Kidney capillary endothelial cell (primary cell): ENCODE measurements at places on chromosomes 7 and 10.

DNA sequence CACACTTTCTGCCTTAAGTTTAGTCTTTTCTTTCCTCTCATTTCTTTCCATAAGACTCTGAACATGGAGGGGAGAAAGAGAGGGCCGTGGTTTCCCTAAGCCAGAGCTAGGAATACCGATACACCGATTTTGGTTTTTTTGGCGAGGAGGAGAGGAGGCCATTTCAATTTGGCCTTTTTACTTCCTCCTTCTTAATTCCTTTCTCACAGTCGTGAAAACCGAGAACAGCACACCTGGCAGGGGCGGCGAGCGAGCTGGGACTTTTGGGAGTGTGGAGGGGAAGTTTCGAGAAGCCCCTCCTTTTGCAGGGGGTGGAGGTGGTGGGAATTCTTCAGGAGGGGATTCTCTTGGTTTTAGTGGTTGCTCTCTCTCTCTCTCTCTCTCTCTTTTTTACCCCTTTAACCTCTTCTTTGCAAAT, 6.2 kb downstream of the GATA3 start:
- no peak for DNase-seq

GRCh38 chr7:151869455-151869854, 7.5 kb downstream of the PRKAG2 start:
- DNase-seq, result no peak

DNA sequence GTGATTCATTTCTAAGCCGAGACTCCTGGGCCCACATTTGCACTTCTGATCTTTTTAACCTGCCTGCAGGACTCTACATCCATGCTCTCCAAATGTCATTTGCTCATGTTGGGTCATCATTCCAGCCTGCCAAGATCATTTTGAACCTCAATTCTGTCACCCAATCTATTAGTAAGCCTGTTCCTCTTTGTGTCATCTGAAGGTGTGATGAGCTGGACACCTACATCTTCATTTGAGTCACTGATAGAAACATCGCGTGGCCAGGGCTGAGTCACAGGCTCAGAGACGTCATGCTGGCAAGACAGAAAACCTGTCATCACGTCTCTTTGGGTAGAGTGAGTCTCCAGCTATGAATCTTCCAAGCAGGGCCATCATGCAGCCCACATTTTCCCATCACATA, 65.3 kb upstream of the SLF2 start:
- DNase-seq, result no peak

DNA sequence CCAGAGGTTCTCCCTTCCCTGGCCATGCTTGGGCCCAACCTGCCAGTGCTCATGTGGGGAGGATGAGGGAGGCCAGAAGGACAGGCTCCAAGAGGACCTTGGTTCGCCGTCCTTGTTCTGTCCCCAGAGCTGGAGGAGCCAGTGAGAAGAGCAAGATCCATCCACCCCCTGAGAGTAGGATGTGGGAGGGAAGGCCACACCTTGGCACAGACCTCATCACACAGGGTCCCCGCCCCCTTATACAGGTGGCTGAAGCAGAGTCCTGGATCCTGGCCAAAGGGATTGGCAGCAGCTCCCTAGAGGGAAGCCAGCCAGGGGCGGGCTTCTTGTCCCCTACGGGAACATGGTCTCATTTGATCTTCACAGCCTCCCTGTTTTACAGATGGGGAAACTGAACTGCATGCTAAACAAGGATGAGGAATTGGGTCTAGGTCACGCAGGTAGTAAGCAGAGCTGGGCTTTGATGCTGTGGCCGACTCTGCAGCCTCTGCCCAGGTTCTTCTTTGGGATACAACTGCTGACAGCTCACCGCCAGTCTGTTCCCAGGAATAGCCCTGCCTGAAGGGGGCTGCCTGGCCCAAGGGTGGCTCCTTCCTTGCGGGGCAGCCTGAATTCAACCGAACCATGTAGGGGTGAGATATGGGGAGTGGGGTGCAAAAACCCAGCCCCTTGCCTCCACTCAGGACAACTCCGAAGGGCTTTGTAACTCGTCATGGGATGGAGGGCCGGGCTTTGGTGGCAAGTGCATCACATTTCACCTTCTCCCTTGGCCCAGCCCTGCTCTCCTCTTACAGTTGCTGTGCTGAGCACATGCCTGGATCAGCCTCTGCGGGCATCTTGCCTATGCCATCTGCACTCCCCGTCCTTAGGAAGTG, 62.2 kb upstream of the KDM7A start:
- no peak for DNase-seq

DNA sequence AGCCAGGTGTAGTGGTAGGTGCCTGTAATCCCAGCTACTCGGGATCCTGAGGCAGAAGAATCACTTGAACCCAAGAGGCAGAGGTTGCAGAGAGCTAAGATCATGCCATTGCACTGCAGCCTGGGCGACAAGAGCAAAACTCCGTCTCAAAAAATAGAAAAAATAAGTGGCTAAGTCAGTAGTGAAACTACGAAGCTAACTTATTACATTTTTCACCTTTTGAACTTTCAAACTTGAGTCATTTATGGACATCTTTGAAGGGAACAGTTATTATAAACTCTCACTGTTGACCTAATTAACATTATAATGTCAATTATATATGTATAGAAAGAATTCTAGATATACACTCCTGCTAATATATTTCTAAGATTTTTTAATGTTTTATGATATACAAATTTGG, 541.5 kb upstream of the C7orf33 start:
- no peak for DNase-seq

DNA sequence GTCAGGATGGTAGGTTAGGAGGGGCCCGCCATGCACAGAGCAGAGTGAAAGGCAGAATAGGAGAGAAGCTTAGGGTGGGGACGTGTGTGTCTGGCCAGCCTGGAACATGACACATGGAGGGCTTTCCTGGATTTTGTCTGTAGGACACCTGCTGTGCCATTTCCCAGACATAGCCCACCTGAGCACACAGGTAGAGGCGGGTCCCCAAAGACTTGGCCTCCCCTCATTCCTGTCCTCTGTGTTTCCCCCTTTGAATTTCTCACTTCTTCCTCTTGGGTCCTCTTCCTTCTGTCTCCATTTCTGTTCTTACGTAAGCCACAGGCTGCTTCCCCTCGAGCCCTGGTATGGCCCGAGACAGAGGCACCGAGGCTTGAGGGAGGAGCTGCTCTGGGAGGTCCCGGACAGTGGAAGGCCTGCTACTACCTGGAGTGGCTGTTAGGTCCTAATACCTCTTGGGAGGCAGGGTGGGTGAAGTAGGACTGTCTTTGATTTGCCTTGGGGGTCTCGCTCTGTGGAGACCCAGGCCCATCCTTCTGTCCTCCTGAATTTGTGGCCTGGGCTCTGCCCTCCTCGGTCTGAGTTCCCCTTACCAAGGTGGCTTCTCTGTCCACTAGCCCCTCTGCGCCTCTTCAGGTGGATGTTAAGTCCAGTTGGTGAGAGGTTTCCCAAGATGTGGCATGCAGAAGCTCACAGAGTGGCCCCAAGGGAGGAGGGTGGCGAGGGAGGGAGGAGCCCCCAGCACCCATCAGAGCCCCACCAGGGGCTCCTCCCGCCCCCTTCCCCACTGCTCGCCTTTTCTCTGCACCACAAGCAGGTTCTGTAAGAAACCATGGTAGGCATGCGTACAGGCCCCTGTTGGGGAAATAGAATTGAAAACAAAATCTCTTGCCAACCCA, 5.5 kb downstream of the ZNF775 start:
- DNase-seq, result no peak

- DNase-seq, result no peak
These were observed 343.7 kb upstream of the GALNT17 start for GRCh38 chr7:70788276-70788675.

GRCh38 chr10:128780156-128780761, 654.0 kb upstream of the MKI67 start:
- no peak for DNase-seq

- peak; percentile 11 for DNase-seq
These were observed 34.1 kb downstream of the SEM1 start for GRCh38 chr7:96675548-96675947.

DNA sequence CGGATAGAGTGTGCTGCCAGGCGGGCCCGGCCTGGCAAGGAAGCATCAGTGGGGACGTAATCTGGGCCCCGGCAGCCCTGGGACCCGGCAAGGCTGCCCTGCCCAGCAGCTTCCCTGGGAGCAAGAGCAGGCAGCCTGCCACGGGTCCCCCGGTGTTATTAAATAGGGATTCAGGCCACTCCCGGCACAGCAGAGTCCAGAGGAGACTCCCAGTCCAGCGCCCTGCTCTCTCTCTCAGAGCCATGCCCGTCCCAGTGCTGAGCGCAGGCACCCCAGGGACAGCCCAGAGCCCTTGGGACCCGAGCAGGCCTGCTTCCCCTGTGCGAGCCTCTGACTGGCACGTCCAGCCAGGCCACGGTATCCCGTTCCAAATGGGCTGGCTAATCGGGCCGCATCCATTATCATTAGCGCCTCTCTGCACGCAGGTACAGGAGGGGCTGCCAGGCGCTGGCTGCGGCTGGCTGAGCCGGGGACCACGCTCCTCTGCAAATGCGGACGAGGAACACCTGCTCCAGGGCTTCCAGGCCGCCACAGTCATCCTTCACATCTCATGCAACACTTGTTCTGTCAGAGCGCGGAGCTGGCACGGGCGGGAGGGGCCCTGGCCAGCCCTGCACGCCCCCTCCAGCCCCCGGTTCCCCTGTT, 344.2 kb upstream of the MKI67 start:
- DNase-seq, result no peak

- DNase-seq, result peak; percentile 7
These were observed 74.5 kb downstream of the BMPER start for GRCh38 chr7:33979807-33980355.
